H9 (cell line): ENCODE measurements at places on chromosomes 11 and 22.
A peak's percentile ranks its signal among the peaks of the same experiment; 100 is the strongest.

DNA sequence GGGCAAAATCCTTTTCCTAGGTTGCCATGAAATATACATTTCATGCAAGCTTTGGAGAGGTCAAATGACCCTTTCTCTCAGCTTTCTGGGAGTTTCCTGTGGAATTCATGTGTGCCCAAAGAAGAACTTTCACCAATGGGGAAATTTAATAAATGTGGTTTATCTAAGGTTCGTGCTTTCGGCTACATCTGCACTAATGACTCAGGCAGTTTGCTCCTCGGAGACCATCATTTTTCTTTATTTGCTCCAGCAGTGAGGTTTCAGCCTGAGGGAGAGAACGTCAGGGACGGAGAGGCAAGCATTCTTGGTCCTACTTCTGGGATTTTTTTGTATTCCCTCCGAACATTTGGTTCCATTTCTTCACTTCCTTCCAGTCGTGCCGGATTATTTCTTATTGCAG, 85.2 kb downstream of the FLI1 start:
- no peak for DNase-seq

DNA sequence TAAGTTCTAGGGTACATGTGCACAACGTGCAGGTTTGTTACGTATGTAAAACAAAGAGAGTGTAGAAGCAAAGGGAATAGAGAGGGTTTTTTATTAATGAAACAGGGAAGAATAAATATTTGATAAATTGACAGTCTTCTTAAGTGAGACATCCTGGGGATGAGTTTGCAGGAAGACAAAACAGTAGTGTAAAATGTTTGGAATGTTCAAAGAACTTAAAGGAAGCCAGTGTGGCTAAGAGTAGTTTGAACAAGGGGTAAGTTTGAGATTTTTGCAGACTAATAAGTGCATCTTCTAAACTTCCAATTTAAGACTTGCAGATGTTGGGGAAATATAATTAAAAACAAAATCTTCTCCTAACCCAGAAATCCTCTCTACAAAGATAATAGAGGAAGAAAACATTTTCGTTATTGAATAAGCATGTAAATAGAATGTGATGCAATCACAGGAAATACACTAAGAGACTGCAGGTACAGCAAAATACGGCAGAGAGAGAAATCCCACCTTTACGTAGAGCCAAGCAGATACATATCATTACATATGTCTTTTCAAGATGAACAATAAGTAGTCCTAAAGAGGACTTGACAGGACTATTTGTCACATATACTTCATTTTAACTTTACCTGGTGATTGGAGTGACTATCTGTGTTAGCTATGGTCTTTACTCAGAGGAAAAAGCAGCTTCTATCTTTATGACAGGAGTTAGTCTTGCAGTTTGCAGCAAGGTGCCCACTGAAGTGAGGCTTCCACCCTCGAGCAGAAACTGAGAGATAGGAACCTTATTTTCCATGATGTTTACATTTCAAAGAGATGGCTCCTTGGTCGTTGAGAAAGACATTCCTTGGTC, 402.1 kb downstream of the CNTN5 start:
- peak; percentile 32 for DNase-seq

- no peak for DNase-seq
Measured at GRCh38 chr22:49329636-49330035, 498.0 kb downstream of the BRD1 start.

DNA sequence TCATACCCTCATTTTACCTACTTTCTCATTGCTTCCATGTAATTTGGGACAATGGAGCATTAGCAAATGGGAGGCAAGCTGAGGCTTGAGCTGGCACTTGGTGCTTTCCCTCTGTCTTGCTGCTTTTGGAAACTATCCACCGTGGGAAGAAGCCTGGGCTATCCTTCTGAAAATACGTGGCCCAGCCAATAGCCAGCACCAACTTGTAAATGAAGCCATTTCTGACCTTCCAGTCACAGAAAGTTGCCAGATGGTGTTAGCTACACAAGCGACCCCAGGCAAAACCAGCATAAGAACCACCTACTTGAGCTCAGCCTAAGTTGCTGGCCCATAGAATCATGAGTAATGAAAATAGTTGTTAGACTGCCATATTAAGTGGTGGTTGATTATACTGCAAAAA, 18.5 kb upstream of the SPON1 start:
- no peak for DNase-seq

DNA sequence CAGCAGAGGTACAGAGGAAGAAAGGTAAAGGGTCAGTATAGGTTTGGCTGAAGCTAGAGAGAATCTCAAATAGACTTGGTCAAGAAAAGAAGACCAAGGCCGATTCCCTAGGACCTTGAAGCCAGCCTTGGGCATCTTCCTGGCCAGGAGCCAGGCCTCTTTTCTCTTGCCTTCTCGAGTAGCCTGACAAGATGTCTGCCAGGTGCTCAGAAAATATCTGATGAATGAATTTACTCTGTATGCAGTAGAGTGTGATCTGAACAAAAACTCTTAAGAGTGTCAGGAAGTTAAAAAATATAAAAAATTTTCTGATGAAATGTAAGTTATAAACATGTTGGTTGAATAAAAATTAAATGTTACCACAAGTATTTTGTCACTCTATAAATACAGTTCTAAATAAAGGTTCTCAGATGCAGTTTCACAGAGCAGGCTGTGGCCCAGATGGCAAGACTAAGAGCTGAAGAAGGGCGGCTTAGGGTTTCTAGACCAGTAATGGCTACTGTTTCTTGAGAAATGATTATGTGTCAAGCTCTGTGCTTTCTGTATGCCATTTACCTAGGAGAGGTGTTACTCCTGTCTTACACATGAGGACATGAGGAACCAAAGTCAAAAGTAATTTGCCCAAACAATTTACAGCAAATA, 98.1 kb downstream of the ATXN10 start:
- no peak for DNase-seq
